ENCODE measurements at places on chromosomes 16 and 17.

DNA sequence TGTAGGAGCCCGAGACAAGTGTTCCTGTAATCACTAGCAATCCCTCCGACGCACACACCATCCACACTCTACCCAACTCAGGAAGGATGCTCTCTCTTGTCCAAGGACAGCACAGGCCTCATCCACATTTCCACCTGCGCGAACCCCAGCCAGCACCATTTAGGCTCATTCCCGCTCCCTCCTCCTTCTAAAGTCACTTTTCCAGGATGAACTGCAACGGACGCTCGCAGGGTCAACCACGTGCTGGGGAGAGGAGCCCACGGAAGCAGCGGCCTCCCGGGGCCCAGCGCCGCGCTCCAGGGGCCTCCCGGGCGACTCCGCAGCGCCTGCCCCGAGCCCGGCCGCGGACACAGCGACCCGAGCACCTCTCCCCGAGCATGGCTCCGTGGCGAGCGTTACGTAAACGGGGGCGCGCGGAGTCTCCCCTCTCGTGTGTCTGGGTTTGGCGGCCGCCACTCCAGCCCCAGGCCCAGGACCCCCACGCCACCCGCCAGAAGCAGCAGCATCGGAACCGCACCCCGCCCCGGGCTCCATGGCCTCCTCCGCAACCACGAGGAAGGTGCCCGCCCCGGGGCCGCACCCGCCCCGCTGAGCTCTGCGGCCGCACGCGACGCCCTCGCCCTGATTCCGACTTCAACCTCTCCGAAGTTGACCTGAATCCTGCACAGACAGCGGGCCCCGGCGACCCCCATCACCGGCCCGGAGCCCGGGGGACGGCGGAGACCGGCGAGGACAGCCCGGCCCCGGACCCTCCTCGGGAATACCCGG is 668 bp downstream of the USP36 start:
- no peak for DNase-seq

DNA sequence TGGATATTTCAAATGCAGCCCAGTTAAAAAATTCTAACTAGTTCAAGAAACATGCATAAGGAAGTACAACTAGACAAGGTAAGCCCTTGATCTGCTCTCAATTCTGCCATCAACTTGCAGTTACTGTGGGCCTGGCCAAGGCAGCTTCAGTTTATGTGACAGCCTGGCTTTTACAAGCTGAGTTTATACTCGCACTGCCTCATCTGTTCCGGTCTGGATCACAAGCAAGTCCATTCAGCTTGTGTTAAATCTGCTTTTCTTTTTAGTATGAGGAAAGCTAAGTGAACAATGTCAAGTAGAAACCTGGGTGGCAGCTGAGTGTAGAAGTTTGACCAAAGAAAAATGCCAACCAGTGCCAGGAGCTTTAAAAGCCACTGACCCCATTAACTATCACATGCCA is 76.6 kb upstream of the CORO6 start:
- DNase-seq: no peak

GRCh38 chr16:86598607-86599565 is 20.5 kb downstream of the FOXL1 start:
- DNase-seq: no peak

- DNase-seq: no peak
Measured at GRCh38 chr17:13635951-13636350, 34.2 kb upstream of the HS3ST3A1 start.

- DNase-seq: no peak
Measured at GRCh38 chr16:28475221-28475620, 3.1 kb upstream of the NPIPB7 start.

DNA sequence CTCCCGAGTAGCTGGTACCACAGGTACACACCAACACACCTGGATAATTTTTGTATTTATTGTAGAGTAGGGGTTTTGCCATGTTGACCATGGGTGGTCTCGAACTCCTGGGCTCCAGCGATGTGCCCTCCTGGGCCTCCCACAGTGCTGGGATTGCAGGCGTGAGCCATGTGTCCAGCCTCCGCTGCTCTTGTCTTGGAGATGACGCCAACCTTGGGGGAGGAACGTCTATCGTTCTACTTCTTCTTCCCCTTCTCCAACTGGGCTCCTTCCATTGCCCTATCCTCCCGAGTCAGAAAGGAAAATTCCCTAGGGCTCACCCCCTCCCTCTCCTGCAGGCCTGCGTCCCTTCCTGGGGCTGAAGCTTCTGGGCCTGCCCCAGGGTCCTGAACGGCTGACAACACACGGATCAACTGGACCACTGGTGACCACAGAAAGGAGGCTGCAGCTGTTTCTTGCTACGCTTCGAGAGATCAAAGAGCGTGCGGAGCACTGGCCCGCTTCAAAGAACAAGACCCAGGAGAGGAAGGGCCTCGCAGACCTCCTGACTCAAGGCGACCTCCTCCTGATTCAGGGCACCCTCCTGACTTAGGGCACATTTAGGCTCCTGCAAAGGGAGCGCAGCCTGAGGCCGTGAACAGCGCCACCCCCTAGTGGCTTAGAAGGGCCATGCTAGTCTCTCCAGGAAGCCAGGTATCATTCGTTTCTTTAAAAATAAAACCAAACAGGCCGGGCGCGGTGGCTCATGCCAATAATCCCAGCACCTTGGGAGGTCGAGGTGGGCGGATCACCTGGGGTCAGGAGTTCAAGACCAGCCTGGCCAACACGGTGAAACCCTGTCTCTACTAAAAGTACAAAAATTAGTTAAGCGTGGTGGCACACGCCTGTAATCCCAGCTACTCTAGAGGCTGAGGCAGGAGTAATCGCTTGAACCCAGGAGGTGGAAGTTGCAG is 48.5 kb upstream of the HELZ start:
- DNase-seq: peak; percentile 16

DNA sequence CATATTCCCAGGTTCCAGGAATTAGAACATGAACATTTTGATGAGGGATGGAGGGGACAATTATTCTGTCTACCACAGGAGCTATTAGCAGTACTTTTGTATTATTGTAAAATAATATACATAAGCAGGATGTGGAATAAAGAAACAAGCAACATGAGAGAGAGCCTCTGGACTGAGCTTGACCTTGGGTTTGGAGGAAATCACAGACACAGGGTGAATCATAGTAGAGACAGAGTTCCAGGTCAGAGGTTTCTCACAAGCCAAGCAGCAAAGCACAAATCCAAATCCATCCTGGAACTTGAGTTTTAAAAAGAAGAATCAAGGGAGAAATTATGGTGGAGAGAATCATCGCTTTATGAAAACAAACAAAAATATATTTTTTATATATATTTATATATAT is 5.1 kb downstream of the KRT31 start:
- DNase-seq: no peak

DNA sequence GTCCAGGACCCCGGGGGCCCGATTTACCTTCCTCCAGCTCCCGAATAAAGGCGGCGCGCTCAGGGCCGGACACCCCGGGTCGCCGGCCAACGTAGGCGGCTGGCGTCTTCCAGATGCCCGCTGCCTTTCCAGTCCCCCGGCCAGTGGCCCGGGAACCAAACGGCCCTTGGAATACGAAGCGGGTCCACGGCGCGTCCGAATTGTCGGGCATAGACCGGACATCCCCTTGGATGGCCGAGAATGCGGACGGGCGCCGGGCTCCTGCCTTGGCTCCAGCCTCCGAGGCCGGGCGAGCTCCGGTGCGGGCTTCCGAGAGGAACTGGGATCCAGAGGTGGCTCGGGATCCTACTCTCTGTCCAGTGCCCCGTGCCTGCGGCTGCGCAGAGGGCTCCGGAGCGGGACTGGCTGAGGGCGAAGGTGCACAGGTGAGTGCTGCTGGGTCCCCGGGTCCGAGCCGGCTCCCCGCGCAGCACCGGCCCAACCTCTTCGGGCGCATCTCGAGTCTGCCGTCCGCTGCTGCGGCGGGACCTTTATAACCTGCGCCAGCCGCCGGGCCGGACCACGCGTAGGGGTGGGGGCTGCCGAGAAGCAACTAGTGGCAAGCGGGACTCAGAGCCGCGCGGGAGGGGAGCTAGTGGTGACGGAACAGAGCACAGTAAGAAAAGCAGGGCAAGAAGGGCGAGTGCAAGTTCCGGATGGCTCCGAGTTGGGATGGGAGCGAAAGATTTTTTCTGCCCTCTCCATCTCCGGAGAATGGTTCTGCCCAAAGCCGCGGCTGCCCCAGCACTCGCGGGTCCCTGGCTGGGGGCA is at the start of gene HAP1:
HAP1 (minus strand) TSS at position 505 of the 810 bp plus-strand sequence; CDS start at position 496, 9 bp downstream.
- DNase-seq: no peak

DNA sequence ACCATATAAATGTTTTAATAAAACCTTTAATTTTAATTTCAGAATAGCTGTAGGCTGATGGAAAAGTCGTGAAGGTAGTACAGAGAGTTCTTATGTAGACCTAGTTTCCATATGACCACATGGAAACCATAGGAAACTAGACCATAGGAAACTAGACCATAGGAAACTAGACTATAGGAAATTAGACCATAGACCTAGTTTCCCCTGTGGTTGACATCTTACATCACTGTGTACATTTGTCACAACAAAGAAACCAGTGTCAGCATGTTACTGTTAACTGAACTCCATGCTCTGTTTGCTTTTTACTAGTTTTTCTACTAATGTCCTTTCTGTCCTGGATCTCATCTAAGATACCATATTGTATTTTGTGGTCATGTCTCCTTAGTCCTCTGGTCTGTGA is 14.6 kb downstream of the NUDT7 start:
- DNase-seq: no peak

- DNase-seq: no peak
Measured at GRCh38 chr16:10514369-10515055, 65.9 kb downstream of the EMP2 start.

- no peak for DNase-seq
Measured at GRCh38 chr17:10251212-10251948, 53.0 kb upstream of the GAS7 start.

- no peak for DNase-seq
Measured at GRCh38 chr16:88508868-88509748, 56.0 kb downstream of the ZFPM1 start.

DNA sequence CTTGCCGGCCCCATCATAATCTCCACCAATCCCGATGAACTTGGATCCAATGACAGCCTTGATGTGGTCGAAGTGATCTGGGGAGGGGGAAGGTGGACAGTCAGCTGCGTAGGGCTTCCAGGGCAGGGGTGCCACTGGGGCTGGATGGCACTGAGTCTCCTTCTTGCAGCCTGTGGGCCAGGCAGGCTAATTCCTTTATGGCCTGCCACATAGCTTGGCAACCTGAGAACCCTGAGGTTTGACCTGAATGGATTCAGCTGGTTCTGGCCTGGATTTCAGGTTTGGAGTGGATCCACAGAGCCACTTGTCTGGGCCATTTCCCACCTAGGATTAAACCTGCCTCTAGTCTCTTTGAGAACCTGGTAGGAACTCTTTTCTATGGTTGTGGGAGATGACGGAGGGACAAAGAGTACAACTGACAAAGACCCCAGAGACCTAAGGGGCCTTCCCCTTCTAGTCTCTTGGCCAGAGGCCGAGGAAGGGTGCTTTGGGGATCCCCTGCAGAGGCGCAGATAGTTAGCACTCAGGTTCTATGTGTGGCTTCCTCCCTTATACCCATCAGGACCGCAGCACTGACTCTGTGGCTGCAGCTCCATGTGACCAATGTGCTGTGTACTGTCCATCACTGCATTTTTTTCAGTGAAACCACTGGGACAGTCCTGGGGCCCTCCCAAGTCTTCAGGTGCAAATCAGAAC is 9.2 kb upstream of the DPEP3 start:
- no peak for DNase-seq

- no peak for DNase-seq
Measured at GRCh38 chr17:11284811-11285210, 43.8 kb downstream of the SHISA6 start.

GRCh38 chr17:31585280-31585630 is 193.8 kb downstream of the RAB11FIP4 start:
- no peak for DNase-seq

DNA sequence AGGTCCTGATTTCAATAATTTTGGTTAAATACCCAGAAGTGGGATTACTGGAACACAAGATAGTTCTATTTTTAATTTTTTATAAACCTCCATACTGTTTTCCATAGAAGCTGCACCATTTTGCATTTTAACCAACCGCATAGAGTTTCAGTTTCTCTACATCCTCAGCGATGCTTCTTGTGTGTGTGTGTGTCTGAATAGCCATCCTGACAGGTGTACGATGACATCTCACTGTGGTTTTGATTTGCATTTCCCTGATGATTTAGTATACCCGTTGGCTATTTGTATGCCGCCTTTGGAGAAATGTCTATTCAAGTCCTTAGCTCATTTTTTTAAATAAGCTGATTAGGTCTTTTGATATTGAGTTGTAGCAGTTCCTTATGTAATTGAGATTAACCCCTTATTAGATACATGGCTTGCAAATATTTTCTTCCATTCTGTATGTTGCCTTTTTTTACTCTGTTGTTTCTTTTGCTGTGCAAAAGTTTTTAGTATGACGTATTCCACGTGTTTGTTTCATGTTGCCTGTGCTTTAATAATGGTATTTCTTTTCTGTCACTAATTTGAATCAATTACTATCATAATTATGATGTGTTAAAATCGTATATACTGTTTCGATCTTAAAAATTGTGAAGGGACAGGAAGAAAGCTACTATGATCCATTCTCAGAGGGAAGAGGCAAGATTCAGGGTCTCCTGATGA is 227.2 kb upstream of the MON1B start:
- no peak for DNase-seq

DNA sequence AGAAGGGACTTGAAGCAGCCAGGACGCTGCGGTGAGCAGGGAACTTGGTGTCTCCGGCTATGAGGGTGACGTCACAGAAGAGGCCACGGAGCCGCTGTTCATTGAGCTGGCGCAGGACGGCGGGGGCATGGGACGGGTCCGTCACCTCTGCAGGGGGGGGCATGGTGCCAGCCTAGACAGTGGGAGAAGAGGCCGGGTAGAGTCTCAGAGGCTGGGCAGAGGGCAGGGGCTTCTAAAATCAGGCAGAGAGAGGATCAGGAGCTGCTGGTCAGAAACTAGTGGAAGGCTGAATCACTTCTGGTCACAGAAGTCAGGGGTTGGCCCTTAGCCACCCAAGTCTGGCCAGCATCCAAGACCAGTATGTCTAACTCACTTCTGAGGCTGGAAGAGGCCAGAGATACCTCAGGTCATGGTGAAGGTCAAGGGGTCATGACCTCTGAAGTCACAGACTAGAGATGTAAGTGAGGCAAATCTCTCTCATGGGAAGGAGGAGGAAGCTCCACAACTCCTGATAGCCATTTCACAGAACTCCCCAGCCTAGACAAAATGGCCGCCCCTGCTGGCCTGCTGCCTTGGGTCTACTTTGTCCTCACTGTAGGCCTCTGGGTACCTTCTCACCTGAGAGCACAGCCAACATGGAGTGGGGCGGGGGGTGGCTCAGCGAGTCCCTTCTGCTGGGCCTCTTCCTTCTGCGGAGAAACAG is 12.6 kb downstream of the ZBTB4 start:
- no peak for DNase-seq

GRCh38 chr17:41496803-41497484 is 7.2 kb upstream of the KRT36 start:
- no peak for DNase-seq

DNA sequence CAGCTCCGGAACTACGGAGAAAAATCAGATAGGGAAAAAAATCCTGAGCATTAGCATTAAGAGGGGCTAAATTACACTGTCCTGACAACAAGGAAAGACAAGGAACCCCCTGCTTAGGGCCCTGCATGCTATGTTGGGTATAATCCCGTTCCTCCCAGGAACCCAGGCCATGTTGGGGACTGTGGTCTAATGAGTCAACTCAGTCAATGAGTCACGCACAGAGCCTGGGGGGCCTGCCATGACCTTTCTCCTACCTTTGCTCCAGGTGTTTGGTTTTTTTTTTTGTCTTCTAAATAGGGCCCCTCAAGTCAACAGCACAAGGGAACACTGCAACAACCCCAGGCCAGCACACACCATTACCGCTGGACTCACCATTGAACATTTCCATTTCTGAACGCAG is 8.9 kb upstream of the ZNF200 start:
- no peak for DNase-seq

All from SK-N-MC (cell line).